ENCODE measurements at places on chromosomes 3 and 15. TPM values are rescaled to one million over a fixed set of nuclear protein-coding genes. Genes with fewer than 3 reads are reported as not detected.

DNA sequence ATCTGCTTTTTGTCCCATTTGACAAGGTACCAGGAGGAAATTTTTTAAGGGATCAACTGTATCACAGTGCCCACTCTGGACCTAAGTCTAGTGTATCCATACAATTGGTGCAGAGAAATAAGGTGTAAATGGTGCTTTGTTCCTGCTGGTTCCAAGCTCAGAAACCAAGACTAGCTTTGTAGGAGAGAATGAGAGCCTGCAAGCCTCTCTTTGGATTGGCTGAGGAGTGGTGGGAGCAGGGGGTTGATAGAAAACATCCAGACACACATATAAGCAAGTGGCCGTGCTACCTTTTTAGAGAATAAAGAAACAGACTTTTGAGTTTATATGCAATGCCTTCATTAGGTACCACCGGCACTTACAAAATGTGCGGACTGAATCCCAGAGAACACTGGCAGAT, 45.8 kb downstream of the ARPP21 start:
- no peak for DNase-seq

Gene CCDC39
- total RNA-seq, result not detected

DNA sequence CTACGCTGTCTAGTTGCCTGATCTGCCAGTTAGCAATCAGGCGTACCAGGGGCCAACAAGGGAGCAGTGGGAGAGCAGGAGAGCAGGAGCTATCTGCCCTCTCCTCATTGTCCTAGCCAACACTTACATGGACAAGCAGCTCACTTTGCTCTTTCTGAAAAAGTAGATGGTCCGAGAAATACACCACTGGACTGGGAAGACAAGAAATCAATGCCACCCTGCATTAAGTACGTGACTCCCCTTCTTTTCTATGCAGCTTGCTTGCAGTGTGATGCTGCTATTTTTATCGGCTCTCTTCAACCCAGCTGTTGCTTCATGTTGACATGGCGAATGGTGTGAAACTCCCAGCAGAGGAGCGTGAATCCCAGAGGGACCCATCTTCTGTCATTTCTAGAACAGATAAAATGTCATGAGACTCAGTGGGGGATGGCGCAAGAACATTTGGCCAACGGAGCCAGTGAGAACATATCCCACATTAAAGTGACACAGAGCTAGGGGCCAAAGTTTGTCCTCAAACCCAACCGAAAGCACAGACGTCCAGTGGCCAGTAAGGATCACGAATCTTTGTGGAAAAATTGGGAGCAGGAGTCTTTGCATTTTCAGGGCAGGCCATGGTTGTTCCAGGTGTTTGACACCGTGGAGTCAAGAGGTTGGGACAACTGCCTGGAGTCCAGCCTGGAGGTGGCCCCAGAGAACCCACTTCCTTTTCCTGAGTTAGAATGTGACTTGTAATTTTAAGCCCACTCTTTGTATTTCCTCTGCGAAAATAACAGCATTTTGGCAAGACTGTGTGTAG, 53.7 kb upstream of the MEF2A start:
- DNase-seq, result no peak

DNA sequence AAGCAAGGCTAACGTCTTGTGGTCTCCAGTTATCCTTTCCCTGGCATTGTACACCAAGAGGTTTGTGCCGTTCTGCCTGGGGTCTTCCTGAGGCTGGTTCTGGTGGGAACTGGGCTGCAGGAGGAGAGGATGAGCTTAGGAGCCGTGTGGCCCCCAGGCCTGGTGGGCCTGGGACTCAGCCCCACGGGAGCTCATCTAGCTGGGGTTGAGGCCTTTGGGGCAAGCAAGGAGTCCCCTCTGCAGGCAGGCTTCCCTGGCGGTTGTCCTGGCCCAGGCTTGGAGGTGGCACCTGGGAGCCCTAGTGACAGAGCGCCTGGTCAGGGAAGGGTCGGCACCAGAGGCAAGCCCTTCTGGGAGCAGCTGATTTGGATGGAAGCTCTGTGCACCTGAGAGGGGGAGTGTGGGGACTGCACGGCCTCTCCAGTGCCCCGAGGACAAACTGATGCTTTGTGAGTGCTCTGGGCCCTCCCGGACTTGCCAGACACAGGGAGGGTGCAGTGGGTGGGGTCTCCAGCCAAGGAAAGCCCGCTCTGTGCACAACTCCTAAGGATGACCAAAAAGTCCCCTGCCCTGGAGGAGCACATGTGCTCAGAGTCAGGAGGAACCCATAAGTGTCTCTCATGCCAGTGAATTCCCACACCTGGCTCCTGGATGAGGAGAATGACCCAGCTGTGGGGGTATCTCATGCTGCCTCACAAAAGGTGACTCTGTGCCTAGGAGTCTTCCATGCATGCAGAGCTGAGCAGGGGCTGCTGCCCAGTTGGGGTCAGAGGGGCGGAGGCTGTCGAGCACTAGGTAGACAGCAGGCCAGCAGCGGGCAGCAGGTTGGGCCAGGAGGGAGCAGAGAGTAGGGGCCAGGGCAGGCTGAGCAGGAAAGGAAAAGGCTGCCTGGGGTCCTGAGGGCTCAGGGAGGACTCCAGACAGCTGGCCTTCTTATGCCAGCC, 2.7 kb downstream of the PAK6 start:
- no peak for DNase-seq
